ENCODE measurements at places on chromosomes 4 and X.

GRCh38 chr4:184826691-184827270 is 1.0 kb upstream of the ACSL1 start:
- no peak for DNase-seq

DNA sequence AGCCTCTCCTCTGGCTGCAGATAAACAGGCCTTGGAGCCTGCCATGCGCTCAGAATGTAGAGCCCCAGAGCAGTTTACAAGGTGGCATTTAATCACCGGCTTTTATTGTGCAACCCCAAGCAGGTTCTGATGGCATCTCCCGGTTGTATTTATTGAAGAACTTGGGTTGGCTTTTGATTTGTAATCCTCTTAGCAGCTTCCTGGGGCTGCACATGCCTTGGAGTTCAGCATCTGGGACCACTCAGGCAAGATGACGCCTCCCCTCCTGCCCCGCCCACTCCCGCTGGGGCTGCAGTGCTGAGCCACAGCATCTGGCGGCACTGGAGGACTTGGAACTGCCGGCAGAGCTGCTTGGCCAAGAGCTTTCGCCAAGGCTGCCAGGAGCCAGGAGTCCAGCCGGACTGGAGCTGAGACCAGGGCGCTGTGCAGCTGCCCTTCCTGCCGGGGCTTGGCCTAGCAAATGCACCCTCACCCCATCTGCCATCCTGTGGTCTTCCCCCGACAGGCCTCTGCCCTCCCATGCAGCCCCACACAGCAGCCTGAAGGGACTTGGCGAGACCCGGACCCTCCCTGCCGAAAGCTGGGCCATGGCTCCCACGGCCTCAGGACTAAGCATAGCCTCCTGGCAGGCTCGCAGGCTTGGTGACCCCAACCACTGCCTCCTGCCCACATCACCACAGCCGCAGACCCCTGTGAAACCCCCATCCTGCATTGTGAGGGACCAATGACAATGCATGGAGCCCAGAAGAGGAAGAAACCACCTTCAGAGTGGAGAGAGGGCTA is 5.4 kb downstream of the HTRA3 start:
- DNase-seq = peak; percentile 90

GRCh38 chr4:185384930-185385331 is 10.8 kb downstream of the LRP2BP start:
- DNase-seq = peak; percentile 18

GRCh38 chr4:93317057-93317456 is 511.5 kb upstream of the ATOH1 start:
- DNase-seq = no peak

GRCh38 chr4:62914758-62915157 is 1494.5 kb downstream of the TECRL start:
- DNase-seq = no peak

- peak; percentile 81 for DNase-seq
Measured at GRCh38 chr4:10584042-10584441, 100.5 kb downstream of the CLNK start.

DNA sequence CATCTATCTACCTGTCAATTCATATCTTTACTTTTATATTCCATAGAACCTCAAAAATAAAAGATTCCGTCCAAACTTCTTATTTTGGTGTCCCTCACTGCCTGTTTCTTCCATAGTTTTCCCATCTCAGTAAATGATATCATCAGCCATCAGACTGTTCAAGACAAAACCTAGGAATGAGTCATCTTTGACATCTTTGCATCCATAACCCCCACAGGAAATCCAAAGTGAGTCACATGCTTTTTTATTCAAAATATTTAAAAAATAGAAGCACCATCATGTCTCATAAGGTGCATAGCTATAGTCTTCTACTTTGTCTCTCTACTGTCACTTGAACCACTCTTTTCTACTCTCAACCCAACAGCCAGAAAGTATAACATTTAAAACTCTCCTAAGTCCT is 29.9 kb upstream of the CXXC4 start:
- peak; percentile 34 for DNase-seq

DNA sequence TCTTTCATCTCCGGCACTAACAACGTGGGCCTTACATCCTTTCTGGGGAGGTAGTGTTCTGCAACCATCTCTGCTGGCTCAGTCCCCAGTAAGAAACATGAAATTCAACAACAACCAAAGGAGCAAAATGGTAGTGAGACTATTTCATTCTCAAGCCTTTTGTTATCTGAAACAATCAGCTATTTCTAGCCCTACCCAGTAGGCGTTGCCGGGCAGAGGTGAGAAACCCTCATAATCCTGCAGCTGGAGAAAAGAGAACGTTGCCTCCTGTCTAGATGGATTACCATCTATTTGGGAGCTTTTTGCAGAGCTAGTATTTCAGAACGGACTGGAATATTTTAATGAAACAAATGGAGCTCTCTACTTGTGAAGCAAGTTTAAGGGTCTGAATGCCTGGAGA is 66.4 kb upstream of the GPR174 start:
- DNase-seq = no peak

DNA sequence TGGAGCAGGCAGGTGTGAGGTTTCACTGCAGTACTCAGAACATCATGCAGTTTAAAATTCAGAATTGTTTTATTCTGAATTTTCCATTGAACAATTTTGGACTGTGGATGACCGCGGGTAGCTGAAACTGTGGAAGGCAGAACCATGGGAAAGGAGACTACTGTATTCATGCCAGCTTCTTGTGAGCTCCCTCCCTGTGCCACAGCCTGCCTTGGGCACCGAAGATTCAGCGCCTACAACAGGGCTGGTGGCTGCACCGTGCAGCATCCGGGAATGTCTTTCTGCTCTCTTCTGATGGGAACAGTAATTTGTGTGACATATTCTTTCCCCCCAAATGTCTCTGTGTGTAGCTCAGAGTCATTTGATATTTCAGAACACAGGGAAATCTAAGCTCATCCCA is 118.5 kb upstream of the NKX1-1 start:
- no peak for DNase-seq

- DNase-seq = peak; percentile 17
Measured at GRCh38 chr4:120927801-120928409, 5.4 kb upstream of the PRDM5 start.

DNA sequence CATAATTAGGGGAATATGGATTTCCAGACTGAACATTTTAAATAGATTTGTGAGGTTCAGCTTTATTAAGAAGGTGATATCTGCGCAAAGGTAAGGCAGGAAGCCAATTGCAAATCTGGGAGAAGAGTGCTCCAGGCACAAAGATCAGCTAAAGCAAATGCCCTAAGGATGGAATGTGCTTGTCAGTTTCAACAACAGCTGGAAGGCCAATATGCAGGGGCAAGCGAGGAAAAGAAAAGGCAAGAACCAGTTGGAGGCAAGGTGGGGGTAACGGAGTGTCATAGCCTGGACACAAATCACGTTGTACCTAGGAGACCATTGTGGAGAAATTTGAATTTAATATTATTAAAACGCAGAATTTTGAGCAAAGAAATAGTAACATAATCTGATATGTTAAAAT is 1710.3 kb upstream of the PCDH7 start:
- no peak for DNase-seq

DNA sequence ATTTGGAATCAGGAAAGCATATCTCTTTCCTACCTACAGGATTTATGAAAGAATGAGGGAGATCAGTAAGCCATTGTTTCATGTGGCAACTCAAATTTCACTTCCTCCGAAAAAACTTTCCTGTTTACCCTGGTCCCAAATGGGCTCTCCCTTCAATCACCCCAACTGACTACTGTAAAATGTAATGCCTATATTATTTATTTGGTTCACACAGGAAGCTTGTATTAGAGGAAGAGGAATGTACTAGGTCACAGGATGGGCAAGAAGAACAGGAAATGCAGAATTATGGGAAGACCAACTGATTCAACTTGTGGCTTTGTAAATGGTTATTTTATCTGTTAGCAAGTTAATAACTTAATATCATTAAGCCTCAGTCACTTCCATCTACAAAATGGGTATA is 23.1 kb downstream of the COL4A6 start:
- DNase-seq = no peak

DNA sequence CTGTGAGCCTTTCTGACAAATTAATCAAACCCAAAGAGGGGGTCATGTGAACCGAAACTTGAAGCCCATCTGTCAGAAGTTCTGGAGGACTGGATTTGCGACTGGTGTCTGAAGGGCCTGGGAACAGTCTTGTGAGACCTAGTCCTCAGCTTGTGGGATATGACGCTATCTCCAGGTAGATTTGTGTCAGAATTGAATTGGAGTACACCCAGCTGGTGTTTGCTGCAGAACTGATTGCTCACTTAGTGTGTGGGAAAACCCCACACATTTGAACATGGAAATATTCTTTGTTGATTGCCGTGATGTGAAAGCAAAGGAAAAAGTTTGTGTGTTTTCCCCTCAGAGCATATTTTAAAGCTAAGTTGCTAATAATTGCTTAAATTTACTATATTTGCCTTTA is 30.3 kb upstream of the TMSB15B start:
- DNase-seq = no peak

DNA sequence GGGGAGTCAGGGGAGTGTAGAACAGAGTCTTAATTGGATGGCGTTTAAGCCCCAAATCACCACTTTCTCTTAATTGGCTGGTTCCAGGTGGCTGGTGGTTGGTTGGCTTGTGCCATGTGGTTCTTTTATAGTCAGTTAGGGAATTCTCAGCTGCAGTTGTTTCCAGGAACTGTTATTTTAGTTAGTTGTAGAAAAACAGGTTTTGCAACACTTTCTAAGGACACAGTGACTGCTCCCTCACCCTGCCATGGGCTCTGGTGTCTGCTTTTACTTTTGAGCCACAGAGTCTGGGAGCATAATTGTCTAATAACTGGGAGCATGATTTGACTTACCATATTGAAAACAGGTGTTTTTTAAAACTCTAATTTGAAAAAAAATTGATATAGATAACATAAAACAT is 75.8 kb upstream of the PCDH18 start:
- no peak for DNase-seq

DNA sequence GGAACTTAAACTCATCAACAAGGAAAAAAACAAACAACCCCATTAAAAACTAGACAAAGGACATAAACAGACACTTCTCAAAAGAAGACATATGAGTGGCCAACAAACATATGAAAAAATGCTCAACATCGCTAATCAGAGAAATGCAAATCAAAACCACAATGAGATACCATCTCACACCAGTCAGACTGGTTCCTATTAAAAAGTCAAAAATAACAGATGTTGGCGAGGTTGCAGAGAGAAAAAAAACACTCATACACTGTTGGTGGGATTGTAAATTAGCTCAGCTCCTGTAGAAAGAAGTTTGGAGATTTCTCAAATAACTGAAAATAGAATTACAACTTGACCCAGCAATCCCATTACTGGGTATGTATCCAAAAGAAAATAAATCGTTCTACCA is 28.7 kb downstream of the APLN start:
- DNase-seq = peak; percentile 25

GRCh38 chrX:42089031-42089430 is 165.7 kb upstream of the CASK start:
- no peak for DNase-seq

DNA sequence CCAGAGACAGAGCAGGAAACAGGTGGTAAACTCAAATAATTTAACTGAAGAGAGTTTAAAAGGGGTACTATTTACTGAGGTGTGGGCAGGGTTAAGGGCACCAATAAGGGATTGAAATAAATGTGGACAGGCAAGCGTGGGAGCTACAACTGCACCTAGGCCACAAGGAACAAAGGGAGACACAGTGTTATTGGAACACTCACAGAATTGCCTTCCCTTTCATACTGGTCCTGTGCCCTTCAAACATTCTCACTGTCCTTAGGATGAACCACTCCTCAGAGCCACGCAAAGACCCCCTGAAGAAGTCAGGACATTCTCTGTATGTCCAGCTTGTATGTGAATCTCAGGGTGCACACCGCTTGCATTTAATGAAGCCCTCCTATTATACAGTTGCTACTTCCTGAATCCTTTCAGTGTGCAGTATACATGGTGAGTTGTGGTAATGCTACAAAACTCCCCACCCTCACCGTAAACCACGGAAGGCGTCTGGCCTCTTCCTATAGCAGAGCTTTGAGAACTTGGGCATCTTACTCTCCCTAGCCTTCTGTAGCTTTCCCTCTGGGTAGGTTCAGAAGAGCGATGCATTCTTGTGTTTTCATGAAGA is 9.6 kb upstream of the MRPL1 start:
- DNase-seq = no peak

- no peak for DNase-seq
Measured at GRCh38 chr4:114103908-114104307, 124.5 kb upstream of the ARSJ start.

DNA sequence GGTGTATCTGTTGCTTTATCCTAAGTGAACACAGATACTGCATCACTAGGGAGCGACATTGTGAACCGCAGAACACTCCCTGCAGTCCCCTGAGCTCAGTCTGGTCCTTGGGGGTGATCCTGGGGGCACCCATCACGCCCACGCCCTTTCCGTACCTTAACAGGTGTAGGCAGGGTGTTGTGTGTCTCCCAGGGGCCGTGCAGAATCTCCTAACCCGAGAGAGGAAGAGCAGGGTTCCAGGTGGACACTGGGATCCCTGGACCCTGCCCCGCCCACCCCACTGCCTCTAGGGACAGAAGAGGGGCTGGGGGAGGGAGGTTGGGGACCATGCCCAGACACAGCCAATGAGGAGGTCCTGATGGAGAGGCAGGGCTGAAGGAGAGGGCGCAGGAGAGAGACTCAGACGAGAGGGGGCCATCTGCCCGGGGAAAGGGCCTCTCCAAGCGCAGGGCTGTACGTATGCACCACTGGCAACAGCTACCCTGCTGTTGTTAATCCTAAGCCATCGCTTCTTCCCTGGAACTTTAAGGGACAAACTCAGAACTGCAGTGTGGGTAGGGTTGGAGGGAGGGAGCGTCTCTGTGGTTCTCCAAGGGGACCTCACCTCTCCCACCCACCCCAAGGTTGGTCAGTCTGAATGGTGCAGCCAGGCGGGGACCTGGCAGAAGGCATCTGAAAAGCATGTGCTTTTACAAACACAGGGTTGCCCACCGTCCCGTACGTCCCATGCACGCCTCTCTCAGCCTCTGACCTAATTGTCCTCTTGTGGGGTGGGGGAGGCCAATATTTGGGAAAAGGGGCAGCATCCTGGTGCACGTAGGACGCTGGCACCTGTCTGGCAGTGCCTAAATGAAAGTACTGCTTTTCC is 2.5 kb downstream of the P2RY8 start:
- DNase-seq = no peak

DNA sequence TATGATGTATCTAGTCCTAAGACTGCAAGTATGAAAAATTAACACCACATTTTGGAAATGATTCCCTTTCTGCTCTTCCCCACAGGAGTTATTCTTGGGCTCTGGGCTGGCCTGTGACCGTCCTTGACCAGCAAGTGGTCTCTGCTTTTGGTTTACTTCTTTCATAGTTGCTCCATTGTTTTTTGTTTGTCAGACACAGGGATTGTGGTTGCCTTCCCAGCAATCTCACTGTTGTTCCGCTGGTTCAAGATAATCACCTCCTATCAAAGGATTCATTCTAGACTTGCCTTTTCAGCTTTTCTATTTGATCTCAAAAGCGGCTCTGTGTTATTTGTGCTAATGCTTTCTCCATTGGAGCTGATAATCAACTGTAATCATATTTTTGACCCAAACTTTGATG is 218.8 kb downstream of the MGST2 start:
- DNase-seq = no peak

DNA sequence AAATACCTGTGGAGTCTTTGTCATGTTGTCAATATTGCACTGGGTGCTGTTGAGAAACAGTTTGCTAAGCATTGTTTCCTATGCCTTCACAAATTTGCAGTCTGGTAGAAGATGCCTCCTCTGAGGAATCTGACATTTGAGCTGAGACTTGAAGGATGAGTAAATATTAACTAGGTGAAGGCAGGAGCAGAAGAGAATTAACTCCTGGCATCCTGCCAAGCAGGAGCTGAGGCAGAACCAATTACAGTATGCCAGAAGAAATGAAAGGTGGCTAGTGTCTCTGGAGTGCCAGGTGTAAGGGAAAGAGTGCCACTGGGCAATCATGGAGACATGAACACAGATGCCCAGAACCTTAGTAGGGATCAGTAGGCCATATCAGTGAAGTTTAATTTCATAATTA is 1778.2 kb upstream of the PCDH10 start:
- DNase-seq = no peak
